ENCODE measurements at places on chromosomes 6 and 20. TPM values are rescaled to one million over a fixed set of nuclear protein-coding genes. Genes with fewer than 3 reads are reported as not detected.

DNA sequence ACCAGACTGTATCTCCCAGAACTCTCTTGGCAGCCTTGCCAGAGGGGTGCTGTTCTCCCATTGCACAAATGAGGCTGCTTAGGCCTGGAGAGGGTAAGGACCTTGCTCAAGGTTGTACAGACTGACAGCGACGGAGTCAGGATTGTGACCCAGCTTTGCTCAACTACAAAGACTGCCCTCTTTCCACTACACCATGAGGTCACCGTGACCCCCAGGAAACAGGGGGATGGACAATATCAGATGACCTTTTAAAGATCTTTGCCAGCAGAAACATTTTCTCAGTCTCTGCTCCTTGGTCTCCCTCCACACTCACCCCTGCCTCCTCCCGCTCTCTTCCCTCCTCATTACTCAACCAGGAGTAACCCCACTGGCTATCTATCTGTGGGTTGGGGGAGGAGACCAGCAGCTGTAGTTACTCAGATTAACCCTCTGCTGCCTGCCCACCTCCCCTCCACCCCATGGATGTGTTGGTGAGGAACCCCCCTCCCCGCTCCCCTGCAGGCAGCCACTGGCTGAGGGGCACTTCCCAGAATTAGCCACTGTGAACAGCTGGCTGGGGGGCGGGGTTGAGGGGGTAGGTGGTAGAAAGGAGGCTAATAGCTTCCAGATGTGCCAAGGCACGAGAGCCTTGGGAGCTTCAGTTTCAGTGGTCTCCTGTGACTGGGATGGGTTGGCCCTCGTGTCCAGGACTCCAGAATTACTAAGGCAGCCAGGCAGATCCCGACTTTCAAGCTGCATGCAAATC, 26.9 kb upstream of the MRPS18A start:
- DNase-seq = no peak

HLA-F gene
- not detected for total RNA-seq

SLC32A1 gene
- not detected for total RNA-seq

ADGRF5 gene
- not detected for total RNA-seq

JARID2 gene
- total RNA-seq = 6.0 TPM

DNA sequence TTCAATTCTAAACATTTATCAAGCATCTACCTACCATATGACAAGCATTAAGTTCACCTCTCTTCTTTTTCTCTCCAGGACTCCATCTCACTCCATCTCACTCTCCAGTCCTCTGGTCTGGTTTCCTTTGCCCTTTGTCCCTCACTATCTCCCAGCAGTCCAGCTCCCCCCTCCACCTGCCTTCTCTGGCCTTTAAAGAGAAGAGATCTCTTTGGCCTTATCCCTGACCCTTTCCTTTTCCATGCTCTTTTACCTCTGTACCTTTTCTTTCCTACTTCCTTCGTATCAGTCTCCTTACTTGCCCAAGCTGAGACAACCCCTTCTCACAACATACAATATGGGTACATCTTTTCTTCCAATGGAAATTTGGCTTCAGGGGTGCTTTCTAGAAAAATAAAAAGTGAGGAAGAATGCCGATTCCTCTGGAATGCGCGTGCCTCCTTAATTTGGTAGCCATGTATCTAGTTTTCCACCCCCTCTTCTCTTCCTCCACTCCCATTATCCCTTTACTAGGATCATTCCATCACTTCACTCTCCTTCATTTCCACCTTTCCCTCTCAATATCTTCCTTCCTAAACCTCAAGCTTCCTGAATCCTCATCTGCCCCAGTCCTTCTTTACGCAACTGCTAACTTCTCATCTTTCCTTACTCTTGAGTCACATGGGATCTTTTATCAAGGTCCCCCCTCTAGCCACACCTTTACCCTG, 745 bp upstream of the AGPAT1 start:
- DNase-seq = no peak

DNA sequence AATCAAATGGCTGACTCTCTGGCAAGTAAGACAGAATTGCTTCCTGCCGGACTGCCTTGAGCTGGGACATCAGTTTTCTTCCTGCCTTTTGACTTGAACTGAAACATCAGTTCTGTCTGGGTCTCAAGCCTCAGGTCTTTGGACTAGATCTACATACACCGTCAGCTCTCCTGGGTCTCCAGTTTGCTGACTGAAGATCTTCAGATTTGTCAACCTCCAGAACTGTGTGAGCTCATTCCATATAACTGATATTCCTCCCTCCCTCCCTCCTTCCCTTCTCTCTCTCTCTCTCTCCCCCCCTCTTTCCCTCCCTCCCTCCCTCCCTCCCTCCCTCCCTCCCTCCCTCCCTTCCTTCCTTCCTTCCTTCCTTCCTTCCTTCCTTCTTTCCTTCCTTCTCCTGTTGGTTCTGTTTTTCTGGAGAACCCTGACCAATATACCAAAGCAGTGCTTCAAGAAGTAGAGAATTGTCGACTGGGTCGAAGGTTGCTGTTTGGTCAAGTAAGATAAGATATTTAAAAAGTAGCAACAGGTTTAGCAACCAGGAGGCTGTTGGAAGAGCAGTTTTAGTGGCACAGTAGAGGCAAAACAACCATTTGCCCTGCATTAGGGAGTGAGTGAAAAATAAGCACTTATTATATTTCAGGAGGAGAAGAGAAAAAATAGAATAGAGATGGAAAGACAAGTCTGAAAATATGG, 33.1 kb upstream of the CMTR1 start:
- no peak for DNase-seq

GRCh38 chr20:24366336-24367004, 103.0 kb upstream of the SYNDIG1 start:
- DNase-seq = no peak

GSTA1 gene
- total RNA-seq = not detected

SPATS1 gene
- total RNA-seq = 8.4 TPM

DNA sequence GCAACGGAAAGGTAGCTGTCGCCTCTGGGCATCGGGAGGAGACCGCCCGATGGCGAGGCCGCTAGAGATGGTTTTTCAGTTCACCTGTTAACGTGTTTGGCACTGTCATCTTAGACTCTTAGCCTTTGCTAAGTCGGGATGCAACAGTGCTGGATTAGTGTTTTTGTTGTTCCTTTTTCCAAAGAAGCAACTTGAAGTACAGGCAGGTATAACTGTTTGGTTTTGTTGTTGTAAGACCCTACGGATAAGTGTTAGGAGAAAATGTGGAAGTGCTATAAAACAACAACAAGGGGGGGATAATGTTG, 723 bp downstream of the MANEA start:
- DNase-seq = peak; percentile 67

- DNase-seq = no peak
These were observed 122.2 kb upstream of the MARCKS start for GRCh38 chr6:113734982-113735381.

GRCh38 chr6:26187981-26188635, 100.9 kb downstream of the HFE start:
- peak; percentile 44 for DNase-seq

- DNase-seq = no peak
These were observed 7.4 kb downstream of the TBC1D20 start for GRCh38 chr20:454951-455350.

DNA sequence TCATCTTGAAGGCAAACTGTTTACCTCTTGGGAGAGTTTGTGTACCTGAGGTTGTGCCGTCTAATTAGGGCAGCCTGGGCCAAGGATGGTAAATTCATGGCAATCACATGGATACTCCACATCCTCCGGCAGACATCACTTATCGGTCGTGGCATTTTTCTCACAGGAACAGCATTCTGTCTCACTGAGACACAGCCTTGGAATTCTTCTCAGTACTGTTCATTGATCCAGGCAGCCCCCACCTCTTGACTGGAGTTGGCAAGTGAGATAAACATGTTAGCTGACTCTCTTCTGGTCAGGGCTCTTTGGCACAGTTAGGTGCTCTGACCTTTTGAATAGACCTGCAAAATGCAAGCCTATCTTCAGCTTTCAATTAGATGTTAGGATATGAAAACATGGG, 511.4 kb upstream of the FLRT3 start:
- DNase-seq = no peak

- DNase-seq = no peak
These were observed 29.9 kb downstream of the FRK start for GRCh38 chr6:116030770-116031169.

CRIP3 gene
- not detected for total RNA-seq

KHDRBS2 gene
- not detected for total RNA-seq

DNA sequence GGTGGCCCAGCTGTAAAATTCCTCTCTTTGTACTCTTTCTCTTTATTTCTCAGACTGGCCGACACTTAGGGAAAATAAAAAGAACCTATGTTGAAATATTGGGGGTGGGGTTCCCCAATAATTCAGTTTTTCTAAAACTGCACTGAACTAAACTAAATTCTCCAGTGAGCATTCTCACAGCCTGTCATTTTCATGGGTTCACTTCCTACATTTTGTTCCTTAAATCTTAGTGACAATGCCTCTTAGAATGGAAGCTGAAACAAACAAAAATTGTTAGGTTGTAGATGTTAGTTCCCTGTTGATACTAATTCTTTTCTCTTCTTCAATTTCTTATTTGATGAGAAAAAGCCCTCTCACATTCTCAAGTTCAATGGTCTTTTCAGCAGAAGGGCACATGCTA, 35.8 kb upstream of the IFNGR1 start:
- no peak for DNase-seq

GSTA2 gene
- total RNA-seq = not detected

DNA sequence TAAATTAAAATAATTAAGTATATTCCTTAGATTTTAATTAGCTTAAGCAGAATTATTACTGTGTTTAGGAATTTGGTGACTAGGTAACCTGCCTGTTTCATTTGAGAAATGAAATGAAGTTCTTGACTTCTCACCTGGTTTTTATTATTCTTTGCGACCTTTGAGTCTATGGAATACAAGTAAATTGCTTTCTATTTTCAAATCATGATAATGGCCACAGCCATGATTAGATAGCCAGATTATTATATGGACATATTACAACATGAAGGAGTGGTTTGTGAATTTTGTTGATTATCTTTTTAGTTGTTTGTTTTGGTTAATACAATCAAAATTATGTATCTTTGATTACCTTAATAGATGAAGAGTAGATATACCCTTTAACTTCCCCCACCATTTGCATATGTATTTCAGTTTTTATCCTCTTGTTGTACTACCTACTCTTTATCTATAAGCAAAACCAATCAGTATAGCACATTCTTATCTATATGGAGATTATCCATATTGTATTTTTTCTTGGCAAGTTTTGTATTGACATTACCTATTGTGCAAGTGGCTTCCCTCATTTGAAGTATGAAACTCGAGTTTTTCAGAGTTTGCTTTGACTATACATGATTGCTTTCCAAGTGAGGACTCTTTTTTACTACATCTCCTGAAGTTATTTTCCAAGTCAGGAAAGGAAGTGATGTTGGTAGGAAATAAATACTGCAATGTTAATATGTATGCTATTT, 47.9 kb downstream of the CD2AP start:
- DNase-seq = no peak

DNA sequence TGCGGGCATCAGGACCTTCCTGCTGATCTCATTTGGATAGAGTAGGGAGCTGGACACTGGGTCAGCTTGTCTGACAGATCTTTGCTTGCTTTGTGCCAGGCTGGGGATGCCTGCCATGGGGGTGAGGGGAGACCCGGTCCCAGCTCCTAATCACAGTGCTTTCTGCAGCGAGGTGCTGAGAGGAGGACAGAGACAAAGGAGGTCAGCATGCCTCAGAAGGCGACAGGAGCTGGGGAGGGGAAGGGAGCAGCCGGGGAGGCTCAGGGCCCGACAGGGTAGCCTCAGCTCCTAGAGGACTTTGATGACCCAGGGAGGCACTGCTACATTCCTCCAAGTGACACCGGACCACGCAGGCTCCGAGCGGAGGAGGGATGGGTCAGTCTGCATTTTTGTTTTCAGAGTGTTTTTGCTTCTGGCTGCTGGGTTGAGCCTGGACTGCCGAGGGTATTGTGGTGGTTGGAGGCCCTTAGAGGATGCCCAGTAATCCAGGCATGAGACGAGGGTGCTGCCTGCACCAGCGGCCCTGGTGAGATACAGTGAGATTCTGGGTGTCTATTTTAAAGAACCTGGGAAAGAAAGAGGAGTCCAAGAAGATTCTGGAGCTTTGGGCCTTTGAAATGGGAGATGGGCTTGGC, 7.8 kb downstream of the RBM38 start:
- DNase-seq = peak; percentile 42

LINC00237 gene
- not detected for total RNA-seq

DNA sequence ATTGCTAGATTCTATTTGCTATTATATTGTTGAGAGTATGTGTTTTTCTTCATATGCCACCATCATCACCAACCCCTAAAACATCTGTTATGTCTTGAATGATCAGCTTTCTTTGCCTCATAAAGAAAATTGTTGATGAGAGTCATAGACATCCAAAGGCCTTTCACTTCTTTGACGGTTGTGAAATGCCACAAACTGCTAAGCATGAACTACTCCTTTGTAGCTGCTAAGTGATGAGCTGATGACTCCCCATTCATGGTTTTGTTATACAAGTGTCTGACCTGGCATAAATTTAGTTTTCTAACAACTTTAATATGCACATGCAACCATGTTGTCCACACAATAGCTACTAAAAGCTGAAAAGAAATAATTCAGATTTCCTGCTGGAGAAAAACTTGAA, 684 bp upstream of the MED23 start:
- peak; percentile 32 for DNase-seq

GRCh38 chr6:123352705-123353104, 284.0 kb downstream of the TRDN start:
- no peak for DNase-seq

DNA sequence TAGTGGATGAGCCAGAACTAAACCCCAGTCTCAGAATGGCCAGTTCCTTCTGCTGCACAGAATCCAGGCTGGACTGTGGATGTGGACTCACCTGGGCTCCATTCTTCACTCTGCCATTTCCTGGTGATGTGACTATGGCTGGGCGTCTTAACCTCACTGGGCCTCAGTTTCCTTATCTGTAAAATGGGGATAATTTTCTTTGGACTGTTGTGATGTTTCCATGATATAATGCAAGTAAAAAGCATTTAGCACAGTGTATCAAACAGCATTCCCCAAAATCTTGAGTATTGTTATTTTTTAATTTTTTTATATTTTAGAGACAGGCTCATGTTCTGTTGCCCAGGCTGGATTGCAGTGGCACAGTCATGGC, 5.9 kb upstream of the IP6K3 start:
- no peak for DNase-seq

- no peak for DNase-seq
These were observed 395.1 kb downstream of the EPM2A start for GRCh38 chr6:145340256-145340655.

DNA sequence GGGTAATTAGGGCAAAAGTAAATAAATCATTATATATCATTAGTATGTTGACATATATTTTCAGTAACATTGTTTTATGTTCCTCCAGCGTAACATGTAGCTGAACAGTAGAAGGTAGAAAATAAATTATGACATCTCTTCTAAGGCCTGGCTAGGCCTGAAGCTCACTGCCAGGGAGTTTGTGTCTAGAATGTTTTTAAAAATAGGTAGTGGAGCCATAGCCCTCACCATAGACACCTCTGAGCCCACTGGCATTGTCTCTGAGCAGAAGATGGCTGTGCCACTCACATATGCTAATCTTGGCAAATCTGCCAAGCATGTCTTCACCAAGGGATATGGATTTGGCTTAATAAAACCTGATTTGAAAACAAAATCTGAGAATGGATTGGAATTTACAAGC, 21.3 kb downstream of the FUCA2 start:
- no peak for DNase-seq

- DNase-seq = no peak
These were observed 72.5 kb upstream of the PRSS16 start for GRCh38 chr6:27174958-27175357.

- DNase-seq = no peak
These were observed 670.8 kb downstream of the PRKN start for GRCh38 chr6:162056745-162057144.

GRCh38 chr6:1027795-1028569, 283.9 kb upstream of the FOXQ1 start:
- no peak for DNase-seq

ATP6V1G2 gene
- total RNA-seq = 4.9 TPM

GRCh38 chr6:13241364-13241763, 87.0 kb downstream of the TBC1D7 start:
- DNase-seq = no peak
